D721Med (cell line): ENCODE measurements at places on chromosomes 1 and 21.
A peak's percentile ranks its signal among the peaks of the same experiment; 100 is the strongest.

GRCh38 chr1:61163355-61163754, 81.0 kb downstream of the NFIA start:
- no peak for DNase-seq

DNA sequence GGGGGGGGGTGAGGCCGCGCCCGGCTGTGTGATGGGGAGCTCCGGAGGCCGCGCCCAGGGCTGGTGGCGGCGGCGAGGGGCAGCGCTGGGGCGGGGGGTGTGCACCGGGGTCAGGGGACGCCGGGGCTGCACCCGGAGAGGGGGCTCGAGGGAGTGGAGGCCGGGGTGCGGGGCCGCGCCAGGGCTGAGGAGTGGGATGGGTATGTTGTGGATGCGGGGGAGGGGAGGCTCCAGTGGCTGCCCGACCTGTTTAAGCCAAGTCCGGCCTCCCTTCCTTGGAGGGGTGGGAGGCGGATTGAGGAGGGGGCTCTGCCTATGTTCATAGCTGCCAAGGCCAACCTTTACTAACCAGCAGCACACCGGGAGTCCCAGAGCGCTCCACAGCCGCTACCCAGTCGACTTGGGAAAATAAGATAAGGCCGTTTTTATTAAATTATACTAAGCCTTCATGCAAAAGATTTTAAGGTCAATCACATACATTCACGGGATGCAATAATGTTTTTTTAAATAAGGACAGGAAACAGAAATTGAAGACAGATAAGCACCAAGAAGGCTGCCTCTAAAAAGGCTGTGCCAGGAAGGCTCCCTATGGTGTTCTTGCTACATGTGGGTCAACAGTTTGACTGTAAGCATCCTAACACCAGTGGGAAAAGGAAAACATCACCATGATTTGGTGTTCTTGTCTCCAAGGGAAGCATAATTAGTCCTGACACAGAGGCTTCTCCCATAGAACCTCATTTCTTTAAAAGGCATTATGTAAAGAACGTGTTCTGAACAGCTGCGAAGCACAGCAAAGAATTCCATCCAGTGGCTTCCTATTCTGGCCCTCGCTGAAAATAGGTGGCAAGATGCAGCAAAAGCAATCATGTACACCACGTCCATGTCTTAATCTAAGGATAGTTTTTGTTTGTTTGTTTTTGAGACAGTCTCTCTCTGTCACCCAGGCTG, 626 bp upstream of the HLCS start:
- no peak for DNase-seq

DNA sequence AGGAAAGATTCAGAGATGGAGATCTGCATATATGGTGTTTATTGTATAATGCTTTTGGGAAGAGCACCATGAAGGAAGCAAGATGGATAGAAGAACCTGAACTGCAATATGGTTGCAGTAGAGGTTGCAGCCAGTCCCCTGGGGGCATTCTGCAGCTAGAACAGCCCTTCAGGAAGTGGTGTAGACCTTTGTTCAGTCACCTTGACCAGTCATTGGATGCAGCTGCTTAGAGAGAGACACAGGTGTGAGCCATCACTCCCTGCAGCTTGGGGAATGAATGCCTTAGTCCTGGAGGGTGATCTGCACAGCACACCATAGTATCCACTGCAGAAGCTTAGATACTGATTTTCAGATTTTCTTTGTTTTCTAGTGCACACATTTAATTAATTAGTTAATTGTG, 42.3 kb downstream of the NEK7 start:
- no peak for DNase-seq

DNA sequence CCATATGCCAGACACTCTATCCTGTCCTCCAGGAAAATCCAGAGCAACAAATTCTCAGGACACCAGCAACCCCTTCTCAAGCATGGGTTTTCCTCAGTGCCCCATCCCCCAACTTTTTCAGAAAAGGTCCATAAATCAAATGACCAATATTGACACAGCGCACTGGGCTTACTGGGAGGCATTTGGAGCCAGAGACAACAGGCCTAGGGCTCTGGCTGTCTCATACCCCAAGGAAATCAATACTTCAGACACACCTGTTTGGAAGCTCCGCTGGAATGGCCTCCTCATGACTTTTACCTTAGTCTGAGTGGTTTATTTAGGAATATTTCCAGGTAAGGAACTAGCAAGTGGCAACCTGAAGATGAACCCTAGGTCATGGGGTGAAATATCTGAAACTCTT, 66.9 kb upstream of the TNR start:
- DNase-seq, result no peak

- DNase-seq, result no peak
Observed at GRCh38 chr1:41545996-41546832, 61.7 kb upstream of the EDN2 start.

GRCh38 chr1:46809071-46809470, 10.2 kb downstream of the CYP4B1 start:
- no peak for DNase-seq

DNA sequence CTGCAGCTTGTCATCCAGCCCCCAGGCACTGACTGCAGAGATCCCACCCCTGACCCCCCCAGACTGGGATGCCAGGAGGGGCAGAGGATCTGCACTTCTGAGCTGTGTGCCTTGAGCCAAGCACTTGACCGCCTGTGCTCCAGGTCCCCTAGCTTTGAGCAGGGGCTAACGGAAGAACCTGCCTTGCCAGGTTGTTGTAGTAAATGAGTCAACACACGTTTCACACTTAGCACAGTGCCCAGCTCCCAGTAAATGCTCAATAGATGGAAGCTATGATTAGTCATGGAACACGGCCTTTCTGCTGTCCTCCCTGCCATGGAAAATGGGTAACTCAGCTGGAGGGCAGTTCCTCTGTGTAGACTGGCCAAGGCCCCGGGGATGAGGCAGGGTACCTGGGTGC, 24.1 kb downstream of the IFFO2 start:
- no peak for DNase-seq

DNA sequence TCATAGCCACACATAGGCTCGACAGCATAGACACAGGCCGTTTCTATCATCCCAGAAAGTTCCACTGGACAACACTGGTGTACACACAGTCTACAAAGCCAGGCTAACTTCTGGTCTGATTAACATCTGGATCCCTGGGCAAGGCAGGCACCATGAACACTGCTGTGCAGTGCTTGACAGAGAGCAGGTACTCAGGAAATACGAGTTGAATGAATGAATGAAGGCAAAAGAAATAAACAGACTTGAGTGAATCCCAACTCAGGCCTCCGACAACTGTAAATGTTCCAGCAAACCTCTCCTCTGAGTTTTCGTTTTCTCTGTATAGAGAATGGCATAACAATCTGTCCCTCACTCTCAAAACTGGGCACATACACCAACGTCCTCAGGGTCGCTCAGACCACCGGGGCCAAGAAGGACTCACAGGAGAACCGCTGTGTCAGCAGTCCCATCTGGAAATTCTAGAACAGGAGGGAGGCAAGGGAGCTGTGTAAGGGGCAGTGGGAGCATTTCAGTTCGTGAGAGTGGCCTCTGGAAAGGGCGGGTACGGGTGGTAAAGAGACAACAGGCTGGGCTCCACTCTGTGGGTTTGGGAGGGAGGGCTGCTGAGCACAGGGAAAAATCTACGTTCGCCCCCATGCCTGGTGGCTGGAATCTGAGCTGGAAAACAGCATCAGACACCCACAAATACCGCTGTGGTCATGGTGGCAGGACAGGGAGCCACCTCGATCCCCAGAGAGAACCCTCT, 15.1 kb upstream of the ECE1 start:
- DNase-seq, result no peak

DNA sequence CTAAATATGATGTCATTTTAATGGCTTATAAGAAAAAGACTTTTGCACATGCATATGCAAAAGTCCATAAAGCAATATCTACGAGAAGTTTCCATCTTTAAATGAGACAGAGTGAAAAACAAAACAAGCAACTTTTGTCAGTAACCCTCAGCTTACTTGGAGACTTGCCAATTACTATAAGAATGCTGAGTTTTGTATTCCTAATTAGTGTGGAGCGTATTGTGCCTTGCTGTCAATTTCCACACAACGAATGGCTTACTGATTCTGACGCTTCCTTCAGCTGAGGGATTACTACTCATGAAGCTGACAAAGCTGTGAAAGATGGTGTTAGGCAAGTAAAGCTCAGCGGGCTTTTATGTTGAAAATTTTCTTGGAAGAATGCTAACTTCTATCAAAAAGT, 440.4 kb upstream of the ADAMTS5 start:
- DNase-seq, result no peak

- no peak for DNase-seq
Observed at GRCh38 chr21:35559128-35559828, 501.0 kb downstream of the SETD4 start.

DNA sequence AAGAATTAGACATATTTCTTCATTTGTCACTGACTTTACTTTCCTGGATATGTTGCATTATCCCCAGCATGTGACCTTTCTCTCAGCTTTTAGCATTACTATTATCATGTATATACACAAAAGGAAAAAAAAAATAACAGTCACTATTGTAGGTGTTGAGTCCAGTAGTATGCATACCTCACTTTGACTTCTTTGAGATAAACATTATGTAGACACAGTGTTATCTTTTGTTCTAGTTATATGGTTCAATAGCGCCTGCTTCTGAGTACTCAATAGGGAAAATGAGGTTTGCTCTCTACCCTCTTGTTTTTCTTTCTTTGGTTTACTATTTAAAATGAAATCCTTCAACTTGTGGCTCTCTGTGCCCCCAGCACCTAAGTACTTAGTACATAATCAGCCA, 409.6 kb upstream of the PKN2 start:
- no peak for DNase-seq

- DNase-seq, result no peak
Observed at GRCh38 chr1:7470904-7471638, 300.0 kb upstream of the VAMP3 start.

DNA sequence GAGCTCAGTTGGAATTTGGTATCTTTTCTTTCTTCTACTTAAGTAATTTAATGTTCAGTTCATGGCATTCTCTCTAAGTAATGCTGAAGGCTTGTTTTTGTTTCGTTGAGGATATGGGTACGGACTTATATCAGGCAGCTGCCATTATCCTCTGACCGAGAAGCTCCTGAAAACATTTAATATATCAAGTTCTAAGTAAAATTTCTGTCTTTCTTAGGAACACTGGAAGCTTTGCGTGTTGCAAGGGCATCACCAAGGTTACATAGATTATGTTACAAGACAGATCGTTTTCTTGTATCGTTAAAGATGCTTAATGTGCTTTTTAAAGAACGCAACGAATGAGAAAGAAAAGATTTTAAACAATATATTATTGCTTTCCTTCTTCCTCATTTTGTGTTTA, 1.0 kb upstream of the GALNT2 start:
- DNase-seq, result no peak

GRCh38 chr1:13807209-13807608, 107.2 kb downstream of the PRDM2 start:
- no peak for DNase-seq

GRCh38 chr1:168518201-168518689, 25.6 kb downstream of the XCL2 start:
- DNase-seq, result no peak

- DNase-seq, result no peak
Observed at GRCh38 chr1:17440074-17440826, 773 bp upstream of the RCC2 start.

- peak; percentile 88 for DNase-seq
Observed at GRCh38 chr1:162368451-162368850, 8.2 kb downstream of the SPATA46 start.

DNA sequence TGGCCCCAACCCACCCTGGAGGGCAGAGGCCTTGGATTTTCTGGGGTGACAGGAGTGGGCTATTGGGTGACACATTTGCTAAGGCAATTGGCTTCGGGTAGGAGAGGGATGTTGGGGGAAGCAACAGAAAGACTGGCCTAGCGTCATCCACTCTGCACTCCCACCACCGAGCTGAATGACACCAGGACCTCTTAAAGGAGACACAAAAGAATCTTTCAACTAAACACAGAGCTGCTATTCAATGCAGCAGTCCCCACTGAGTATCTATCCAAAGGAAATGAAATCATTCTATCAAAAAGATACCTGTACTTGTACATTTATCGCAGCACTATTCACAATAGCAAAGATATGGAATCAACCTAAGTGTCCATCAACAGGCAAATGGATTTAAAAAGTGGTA, 6.2 kb downstream of the TFF2 start:
- DNase-seq, result no peak

DNA sequence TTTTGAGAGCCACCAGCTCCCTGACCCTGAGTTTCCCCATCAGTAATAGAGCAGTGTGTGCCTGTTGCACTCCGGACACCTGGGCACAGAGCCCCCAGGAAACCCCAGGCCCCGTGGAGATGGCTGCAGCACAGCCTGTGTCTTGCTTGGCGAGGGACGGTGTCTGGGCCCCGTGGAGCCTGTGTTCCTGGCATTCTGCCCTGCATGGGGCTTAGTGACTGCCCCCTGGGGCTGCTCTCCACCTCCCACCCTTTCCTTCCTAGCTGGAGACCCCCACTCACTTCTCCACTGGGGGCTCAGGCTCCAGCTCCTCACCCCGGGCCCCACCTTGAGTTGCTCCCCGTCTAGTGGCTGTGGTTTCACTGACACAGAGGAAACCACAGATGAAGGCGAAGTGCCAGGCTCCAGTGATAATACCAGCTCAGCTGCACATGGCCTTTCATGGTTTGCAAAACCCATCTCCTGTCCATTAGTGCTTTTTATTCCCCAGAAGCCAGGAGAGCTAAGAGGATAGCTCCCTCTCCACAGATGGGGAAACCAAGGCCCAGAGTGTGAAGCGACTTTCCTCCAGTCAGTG, 39.4 kb downstream of the DMRTB1 start:
- no peak for DNase-seq

DNA sequence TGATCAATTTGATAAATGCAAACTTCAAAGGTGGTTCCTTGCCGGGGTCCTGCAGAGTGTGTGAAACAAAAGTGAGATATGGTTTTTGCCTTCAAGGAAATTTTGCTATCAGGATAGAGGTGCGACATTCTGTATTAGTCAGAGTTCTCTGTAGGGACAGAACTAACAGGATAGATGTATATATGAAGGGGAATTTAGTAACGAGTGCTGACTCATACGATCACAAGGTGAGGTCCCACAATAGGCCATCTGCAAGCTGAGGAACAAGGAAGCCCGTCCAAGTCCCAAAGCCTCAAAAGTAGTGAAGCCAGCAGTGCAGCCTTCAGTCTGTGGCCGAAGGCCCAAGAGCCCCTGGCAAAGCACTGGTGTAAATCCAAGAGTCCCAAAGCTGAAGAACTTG, 157.0 kb downstream of the RYR2 start:
- DNase-seq, result no peak

GRCh38 chr1:206453111-206453510, 17.2 kb upstream of the IKBKE start:
- no peak for DNase-seq

DNA sequence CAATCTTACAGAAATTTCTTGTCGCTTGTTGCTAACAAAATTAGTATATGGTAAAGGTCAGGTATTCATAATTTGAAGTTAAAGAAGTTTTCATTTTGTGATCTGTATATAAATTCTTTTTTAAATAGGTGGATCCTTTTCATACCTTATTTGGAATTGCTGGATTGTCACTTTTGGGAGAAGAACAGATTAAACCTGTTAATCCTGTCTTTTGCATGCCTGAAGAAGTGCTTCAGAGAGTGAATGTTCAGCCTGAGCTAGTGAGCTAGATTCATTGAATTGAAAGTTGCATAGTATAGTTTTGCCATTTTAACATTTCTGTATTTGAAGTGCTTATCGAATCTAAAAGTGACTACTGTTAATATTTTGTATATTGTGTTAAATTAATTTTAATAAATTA, 2.3 kb upstream of the MSH4 start:
- DNase-seq, result no peak
